ENCODE measurements at places on chromosomes 12 and 14.

GRCh38 chr14:22420598-22421186 lies 168.3 kb downstream of the DAD1 start:
- no peak for DNase-seq

- DNase-seq, result no peak
These were observed 27.6 kb upstream of the SEL1L start for GRCh38 chr14:81561084-81561775.

GRCh38 chr14:69358233-69358963 lies 39.7 kb downstream of the ERH start:
- DNase-seq, result no peak

GRCh38 chr14:23164949-23165348 lies 18.5 kb downstream of the SLC7A8 start:
- DNase-seq, result no peak

DNA sequence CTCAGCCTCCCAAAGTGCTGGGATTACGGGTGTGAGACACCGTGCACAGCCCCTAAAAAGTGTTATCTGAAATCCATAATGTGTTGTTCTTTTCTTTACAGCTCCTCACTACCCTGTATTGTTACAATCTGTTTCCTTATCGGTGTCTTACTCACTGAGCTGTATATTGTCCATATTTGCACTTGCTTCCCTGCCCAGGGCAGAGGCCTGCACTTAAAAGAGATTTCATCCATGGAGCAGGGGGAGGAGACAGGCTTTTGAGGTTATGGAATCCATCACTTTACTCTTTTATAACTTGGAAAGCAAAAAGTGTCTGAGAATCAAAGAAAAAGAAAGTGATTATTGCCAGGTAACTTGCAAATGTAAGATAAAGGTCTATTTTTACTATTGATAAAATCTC lies 251.0 kb downstream of the DIO2 start:
- no peak for DNase-seq

- DNase-seq, result no peak
These were observed 900 bp upstream of the MTERF2 start for GRCh38 chr12:106987846-106988245.

- DNase-seq, result no peak
These were observed 29.6 kb downstream of the EEA1 start for GRCh38 chr12:92899386-92900001.

- DNase-seq, result no peak
These were observed 4.6 kb upstream of the SAMD4A start for GRCh38 chr14:54562334-54562733.

Data from T-helper 1 cell (primary cell).